HL-60 (cell line): ENCODE measurements at places on chromosomes 12 and 14.

DNA sequence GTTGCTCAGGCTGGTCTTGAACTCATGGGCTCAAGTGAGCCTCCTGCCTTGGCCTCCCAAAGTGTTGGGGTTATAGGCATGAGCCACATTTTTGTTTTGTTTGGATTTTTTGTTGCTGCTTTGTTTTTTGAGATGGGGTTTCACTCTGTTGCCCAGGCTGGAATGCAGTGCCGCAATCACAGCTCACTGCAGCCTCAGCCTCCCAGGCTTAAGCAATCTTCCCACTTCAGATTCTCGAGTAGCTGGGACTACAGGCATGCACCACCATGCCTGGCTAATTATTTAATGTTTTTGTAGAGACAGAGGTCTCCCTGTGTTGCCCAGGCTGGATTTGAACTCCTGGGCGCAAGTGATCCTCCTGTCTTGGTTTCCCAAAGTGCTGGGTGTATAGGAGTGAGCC lies 5.7 kb upstream of the PLEK2 start:
- no peak for DNase-seq

- no peak for DNase-seq
Observed at GRCh38 chr14:100556140-100556475, 31.1 kb downstream of the BEGAIN start.

DNA sequence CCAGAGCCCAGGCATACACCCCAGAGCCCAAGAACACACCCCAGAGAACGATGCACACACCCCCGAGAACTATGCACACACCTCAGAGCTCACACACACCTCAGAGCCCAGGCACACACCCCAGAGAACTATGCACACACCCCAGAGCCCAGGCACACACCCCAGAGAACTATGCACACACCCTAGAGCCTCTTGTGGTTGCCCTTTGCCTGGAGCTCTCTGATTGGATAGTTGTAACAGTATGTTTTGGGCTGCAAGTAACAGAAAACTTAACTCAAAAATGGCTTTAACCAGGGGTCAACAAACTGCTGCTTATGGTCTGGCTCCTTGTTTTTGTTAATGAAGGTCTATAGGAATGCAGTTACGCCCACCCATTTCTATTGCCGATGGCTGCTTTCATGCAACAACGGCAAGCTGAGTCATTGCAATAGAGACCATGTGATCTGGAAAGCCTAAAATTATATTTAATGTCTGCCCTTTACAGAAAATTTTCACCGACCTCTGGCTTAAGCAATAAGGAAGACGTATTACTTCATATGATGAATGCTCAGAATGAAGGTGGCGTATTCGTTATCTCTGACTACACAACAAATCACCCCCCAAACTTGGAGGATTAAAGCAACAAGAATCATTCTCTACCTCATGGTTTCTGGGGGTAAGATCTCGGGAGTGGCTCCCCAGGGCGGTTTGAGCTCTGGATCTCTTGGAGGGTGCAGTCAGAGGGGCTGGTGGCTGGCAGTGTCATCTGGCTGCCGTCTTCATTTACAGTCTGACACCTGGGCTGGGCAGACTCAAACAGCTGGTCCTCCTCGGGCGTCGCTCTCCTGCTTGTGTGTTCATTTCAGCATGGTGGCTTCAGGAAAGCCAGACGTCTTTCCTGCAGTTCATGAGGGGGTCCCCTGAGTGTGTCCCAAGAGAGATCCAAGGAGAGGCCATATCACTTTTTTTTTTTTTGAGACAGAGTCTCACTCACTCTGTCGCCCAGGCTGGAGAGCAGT lies 66.3 kb upstream of the NCOR2 start:
- DNase-seq, result peak; percentile 45

- DNase-seq, result no peak
Observed at GRCh38 chr12:111074965-111075364, 154.6 kb upstream of the MYL2 start.

DNA sequence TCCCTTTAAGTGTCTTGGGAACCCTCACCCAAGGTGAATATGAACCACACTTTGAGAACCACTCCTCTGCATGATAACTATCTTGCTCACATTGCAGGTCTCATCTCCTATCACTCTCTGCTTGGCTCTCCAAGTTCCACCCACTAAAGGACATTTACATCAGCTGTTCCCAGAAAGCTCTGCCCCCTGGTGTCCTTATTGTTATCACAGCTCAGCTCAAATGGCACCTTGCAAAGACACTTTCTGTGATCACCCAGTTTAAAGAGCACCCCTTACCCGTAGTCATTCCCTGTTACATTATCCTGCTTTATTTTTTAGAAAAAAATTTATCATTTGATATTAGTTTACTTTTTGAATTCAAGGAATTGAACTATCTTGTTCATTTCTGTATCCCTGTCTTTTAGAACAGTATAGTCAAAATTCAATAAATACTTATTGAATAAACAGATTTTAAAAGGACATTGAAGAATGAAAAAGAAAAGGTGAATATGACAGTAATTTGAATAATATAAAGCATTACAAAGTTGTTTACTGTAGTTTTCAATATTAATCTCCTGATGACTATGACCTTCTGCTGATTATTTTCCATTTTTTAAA lies 20.5 kb upstream of the GUCY2C start:
- peak; percentile 47 for DNase-seq

GRCh38 chr12:23830210-23830609 lies 119.3 kb downstream of the SOX5 start:
- no peak for DNase-seq

GRCh38 chr12:113325916-113326315 lies 9.0 kb downstream of the SLC8B1 start:
- no peak for DNase-seq

DNA sequence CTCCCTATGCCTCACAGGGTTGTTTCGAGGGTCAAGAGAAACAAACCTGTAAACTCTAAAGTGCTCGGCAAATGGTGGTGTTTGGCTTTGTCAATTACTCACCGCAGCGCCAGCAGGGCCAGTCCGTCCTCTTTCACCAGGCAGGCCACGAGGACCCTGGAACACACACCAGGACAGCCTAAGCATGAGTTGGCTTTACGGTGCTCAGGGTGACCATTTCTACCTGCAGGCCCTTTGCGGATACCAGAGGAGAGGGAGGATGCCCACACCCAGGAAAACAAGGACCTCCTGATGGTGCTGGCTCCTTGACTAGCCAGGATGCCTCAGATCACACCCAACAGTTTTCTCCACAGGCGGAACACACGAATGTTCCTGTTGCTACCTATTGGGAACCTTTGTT lies 11.5 kb downstream of the COL2A1 start:
- DNase-seq, result no peak

DNA sequence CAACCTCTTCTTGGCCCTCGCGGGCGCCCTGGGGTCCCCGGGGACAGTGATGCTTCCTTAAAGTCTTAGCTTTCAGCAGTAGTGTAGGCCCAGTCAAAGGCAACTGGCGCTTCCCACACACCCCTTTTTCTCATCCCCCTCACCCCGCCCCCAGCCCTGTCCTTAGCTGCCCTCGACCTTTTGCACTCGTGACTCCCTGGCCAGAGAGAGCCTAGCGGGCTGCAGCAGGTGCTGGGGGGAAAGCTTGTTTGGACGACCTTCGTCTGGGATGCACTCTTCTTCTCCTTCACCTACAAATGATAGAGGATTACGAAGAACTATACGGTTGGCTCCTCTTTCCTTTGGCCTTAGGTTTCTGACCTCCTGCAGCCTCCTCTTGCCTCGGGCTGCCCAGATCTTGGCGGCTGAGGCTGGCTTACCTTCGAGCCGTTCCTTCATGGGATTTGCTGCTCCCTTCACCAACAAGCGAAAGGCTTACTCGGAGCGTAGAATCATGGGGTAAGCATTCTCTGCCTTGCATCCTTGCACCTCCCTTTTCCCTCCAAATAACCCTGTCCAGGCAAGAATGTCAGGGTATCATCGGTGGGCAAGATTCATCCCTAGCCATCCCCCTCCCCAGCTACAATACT lies 815 bp downstream of the COQ10A start:
- peak; percentile 41 for DNase-seq

DNA sequence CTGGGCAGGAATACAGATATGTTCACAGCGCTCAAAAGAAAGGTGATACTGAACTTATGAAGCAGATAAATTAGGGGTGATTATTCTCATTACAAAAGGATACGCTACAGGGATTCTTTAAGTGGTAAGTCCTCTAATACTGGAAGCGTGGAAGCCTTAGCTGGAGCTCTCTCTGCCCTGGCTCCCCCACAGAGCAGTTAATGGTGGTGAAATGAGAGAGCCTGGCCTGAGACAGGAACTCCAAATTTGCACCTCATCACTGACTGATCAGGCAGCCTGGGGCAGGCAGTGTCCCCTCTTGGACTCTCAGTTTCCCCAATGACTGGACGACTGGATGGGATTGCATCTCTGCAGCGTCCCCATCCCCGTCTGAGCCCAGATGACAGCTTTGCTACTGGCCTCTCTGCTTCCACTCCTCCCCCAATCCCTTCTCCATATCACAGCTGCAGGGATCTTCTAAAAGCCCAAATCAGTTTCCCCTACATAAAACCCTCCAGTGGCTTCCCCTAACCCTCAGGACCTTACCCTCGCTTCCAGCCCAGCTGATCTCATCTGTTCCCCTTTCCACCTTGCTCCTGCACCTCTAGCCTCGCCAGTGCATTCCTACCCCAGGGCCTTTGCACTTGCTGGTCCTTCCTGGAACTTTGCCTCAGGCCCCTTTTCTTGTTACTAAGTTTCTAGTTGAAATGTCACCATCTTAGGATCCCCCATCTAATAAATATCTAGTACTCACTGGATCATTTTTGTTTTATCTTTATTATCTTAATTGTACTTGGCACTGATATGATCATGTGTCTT lies 171.7 kb upstream of the LHX5 start:
- DNase-seq, result no peak

DNA sequence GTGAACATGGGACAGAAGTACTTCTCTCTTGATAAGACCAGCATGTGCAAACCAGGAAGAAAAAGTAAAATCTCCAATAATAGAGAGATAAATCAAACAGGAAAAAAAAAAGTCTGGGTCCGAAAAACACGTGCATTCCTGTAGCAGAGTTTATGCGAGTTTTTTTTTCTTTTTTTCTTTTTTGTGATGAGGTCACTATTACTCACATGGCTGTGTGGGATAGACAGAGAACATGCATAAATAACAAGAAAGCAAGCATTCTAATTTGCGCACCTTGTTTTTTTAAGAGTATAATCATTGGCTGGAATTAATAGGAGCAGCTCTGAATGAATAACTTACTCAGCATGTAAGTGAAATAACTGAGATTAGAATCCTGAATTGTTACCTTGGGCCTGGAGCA lies 91.9 kb upstream of the CPM start:
- no peak for DNase-seq

DNA sequence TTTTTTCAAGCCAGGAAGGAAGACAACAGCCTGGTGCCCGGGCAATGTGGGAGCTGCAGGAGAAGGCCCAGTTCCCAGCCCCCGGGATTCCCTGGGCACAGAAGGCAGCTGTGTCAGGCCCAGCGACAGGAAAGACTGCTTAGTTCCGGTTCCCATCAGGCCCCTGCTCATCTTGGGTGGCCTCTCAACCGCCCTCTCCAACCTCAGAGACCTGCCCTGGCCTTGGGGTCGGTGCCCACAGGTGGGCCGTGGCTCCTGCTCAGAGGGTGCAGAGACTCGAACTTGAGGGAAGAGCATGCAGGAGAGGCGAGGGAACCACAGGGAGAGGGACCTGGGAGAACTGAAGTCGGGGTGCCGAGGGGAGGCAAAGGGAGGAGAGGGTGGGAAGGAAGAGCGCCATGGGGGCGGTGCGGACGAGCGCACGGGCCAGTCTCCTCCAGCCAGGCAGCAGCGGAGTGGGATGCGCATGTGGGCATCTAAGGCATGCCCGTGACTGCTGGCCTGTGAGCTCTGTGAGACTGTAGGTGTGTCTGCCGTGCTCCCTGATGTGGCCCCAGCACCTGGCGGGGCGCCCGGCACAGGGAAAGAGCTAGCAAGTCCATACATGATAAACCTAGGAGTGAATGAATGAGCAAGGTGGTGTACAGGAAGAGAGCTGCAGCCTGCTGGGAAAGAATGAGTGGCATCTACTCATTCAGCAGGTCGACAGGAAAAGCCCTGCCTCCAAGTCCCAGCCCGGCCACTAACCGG lies 42.7 kb downstream of the SSH1 start:
- no peak for DNase-seq

- DNase-seq, result no peak
Observed at GRCh38 chr12:80161612-80162011, 62.3 kb downstream of the OTOGL start.

DNA sequence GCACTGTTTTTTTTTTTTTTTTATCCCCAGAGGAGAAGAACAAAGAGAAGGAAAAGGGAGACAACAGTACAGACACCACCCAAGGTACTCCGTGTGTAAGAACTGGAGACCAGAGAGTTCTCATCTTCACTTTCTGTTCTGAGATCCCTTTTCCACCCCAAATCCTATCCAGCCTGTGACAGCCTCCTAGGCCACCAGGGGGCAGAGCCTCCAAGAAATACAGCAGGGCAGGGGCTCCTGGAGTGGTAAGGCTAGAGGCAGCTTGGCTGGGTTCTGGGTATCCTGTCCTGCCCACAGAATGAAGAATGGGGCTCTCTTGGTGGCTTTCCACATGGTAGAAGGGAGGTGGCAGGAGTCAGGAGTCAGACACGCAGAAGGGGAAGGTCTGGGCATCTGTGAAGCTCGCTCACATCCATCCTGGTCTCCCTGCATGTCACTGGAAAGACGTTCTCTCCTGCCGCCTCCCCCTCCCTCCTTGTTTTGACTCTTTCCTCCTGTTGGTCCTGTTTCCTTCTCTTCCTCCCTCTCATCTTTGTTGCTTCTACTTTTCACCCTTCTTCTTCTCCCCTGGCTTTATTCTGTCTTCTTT lies 12.0 kb downstream of the CLSTN3 start:
- DNase-seq, result no peak

DNA sequence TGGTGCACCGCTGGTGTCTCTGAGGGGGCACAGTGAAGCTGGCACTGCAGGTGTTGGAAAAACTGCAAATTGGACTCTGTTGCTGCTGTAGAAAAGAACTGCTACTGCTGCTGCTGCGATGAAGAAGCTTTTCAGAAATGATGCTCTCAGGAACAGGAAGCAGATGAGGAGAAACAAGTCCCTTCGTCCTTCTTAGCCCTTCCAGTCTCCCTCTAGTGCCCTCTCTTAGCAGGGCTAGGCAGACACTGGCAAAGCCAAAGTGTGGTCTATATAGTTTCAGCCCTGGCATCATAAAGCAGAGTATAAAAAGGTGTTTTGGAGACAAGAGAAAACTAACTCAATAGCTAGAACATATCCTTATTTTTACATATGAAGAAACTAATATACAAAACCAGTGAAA lies 174.5 kb downstream of the MYRFL start:
- DNase-seq, result no peak

DNA sequence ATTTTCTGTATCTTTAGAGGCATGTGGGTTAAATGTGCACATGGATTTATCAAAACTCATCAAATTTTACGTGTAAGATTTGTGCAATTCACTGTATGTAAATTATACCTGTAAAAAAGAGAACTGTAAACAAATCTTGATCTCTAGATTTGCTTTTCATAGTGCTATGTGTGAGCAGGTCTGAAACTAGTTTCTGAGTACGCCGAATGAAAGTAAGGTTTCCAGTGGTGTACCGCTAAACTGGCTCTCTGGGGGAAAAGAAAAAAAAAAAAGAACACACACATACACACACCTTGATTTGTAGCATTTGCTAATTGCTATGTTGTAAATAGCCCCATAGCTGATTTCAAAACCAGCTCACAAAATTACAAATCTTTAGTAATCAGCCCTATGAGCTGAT lies 8.6 kb upstream of the SLC41A2 start:
- DNase-seq, result no peak

- no peak for DNase-seq
Observed at GRCh38 chr12:24770334-24770733, 178.6 kb downstream of the BCAT1 start.
